ENCODE measurements at places on chromosomes 3 and 15.

DNA sequence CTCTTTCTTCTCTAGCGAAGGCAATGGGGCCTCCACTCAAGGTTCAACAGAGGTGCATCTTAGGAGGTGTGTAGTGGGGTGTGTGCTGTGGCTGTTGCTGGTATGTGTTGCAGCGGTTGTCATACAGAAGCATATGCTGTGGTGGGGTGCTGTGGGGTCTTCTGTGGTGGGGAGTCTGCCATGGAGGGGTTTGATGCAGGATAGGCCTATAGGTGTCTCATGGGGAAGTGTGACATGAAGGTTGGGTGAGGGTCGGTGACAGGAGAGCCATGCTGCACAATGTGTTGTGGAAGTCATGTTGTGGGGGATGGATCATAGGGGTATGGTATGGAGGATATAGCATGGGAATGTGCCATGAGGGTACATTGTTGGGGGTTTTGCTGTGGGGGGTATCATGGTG is 20.3 kb downstream of the NMNAT3 start:
- DNase-seq = no peak

DNA sequence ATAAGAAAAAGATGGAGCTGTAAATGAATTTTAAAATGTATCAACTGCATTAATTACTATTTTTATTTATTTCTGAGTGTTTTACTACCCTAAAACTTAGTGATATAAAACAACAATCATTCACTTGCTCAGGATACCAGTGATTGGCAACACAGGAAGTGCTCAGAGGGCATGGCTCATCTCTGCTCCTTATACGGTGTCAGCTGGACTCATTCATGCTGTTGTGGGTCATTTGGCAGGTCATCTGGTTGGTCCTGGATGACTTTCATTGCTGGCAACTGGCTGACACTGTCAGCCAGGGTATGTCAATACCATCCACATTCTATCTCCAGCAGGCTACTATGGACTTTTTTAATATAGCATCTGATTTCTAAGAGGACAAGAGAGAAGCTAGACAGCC is 689.6 kb upstream of the NECTIN3 start:
- DNase-seq = no peak

- no peak for DNase-seq
These were observed 15.9 kb downstream of the CHL1 start for GRCh38 chr3:212432-212831.

DNA sequence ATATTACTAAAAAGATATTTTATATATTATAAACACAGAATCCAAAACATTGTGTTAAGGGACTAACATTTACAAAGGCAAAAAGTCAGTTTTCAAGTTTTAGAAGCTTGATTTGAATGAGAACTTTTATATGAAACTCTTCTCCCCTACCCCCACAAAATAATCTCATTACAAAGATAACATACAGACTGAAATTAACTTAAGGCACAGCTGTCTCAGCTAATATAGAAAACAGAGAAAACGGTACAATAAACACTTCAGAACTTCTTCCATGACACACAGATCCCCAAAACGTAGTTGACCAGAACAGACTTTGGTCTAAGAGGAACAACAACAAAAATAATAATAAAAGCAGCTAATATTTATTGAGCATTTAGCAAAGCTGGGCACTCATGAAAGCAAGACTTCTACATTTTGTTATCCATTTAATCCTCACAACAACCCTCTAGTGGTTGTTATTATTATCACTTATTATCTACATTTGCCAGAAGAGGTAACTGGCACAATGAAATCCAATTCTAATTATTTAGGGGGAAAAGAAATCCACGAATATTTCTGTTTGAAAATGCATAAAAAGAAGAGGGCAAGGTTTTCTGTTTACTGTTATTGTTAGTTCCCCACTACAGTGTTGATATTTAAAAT is 68.1 kb downstream of the PFN2 start:
- DNase-seq = no peak

DNA sequence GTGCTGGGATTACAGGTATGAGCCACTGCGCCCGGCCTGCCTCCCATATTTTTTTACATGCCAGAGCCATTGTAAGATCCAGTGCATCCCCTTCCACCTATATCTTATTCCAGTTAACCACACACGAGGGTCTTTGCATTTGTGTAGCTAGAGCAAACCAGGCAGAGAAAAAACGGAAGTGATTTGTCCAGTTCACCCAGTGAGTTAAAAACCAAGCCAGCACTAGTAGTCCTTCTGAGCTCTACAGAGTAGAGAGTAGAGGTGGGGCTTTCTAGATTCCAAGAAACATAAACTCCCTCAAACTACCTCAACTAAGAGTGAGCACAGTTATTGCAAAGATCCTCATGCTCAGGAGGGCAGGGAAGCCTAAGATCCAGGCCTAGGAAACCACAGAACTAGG is 34.7 kb downstream of the TMEM158 start:
- DNase-seq = no peak

DNA sequence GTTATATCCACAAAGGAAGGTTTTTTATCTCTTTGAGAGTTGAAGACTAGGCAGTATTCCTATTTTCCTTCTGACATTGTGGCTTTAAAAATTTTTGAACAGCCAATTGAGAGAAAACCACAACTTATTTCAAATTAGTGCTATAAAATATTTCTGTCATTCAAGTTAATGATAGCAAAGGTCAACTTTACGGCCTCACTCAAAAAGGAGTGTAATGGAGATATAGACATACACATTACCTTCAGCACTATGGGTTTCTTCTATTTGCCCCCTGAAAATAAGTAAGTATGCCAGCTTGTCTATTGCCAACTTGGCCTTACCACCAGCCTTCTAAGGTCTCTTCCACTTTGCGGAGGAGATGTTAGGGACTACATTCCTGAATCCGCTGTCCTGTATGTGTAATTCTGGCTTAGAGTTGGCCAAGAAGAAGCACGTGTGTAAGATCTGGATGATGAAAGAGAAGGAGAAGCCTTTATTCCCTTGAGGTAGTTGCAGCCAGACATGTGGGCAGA is 44.1 kb upstream of the KBTBD8 start:
- DNase-seq = no peak

DNA sequence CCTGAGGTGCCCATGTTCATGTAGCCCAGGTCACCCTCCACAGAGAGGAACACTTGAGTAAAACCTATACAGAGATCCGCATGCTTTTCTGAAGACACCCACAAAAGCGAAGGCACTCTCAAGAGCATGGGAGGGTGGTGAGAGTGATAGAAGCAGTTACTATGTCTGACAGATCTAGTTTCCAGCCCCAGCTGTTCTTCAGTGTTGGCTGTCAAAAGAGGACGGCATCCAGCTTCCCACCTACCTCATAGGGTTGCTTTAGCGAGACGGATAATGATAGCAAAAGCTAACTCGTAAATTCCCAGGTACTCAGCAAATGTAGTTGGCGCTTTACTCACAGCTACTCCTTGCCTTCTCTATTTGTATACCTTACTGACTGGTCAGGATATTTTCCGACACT is 3.0 kb upstream of the MEX3B start:
- DNase-seq = no peak

DNA sequence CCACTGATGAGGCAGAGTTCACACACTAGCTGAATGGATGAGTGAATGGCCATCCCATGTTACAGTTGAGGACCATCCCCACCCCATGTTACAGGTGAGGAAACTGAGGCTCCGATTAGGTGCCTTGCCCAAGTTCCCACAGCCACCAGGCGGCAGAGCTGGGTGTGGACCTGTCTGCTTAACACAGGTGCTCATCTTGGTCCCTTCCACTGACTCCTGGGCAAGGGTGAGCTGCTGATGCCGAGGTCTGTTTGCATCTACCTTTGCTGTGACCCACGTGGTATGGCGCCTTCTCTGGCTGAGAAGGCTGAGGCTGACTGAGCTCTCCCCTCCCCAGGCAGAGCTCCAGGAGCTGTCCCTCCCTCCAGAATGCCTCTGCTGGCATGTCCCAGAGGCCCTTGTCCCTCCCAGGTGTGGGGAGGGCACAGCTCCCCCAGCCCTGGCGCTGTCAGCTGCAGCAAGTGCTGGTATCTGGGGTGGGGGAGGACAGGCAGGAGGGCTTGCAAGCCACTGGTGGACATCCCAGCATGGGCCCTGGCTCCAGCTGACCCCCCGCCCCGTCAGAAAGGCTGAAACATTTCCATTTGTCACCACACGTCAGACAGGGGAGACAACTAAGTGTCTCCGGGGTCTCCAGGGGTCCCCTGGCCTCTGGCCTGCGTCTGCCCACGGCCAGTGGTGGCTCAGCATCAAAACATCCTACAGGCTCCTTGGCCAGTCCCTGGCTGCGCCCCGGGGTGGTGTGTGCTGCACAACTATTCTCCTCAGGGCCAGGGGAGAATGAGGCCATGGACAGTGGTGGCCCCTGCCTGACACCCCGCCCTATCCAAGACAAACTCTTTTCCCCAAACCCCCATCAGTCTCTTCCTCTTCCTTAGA is 105.4 kb downstream of the ADCY5 start:
- DNase-seq = no peak

DNA sequence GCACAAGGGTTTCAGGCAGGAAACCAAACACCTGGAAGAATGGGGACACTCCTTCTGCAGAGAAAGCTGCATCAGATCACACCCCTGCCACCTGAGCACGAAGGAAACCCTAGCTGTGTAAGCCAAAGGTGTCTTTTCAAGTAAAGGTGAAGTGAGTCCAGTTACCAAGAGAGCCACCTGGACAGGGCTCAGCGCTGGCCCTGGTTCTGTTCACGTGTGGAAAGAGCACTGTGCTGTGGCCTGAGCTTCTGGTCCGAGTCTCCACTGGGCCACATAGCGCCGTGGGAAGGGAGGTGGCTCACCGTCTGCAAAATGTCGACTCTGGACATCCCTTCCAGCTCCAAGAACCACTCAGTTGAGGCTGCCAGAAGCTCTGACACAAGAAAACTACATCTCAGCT is 151.1 kb downstream of the ADAMTS17 start:
- no peak for DNase-seq

All from stimulated activated CD4-positive, alpha-beta T cell treated with anti-CD3 and anti-CD28 coated beads, Interleukin-15, amount 100 ng/mL, for 1 hour (primary cell).